MCF 10A (cell line): ENCODE measurements at places on chromosomes 16 and 17. TPM values are rescaled to one million over a fixed set of nuclear protein-coding genes. Genes with fewer than 3 reads are reported as not detected.

Gene SPATA22
- not detected in 2 replicates for total RNA-seq

DNA sequence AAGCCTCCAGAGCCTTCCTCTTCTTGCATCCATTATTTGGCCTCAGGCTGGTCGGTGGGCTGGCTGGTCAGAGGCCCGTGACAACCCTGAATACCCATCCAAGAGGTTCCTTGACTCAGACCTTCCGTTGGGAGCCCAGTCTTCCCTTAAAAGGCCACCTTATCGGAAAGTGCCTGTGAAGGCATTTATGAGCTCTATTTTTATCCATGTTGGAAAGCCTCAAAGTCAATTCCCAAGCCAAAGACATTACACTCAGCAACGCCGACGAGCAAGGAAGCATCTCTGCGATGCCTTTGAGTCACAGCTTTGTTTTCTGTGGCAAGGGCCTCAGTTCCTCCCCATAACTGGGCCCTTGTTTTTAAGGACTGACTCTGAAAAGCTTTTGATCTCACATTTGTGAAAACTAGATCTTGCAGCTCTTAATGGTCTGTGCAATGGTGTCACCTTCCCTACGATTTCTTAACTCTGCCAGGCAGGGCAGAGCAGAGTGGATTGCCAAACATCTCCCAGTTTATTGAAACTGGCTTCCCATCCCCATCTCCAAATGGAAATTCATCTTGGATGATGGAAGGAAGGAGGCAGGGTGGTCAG lies 13.3 kb upstream of the SPOP start:
- DNase-seq: no peak

Gene ACSM2A
- total RNA-seq: not detected in 2 replicates

- DNase-seq: no peak
Observed at GRCh38 chr16:50862818-50863643, 121.1 kb downstream of the CYLD start.

DNA sequence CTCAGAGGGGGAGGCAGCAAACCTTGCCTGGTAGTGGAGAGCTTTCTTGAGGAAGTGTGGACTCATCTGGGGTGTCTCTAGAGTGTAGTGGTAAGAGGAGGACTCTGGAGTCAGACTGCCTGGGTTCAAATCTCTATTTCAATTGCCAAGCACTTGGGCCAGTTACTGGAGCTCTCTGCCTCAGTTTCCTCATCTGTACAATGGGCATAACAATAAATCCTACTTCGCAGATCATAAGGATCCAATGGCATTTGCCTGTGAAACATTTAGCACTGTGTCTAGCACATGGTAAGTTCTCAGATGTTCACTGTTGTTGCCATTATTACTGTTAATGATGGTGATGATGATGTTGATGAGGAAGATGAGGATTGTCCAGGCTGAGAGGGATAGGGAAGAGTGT lies 23.6 kb upstream of the WFDC1 start:
- no peak for DNase-seq

GRCh38 chr17:51091635-51092034 lies 29.0 kb downstream of the SPAG9 start:
- no peak for DNase-seq

- peak; percentile 68 for DNase-seq
Observed at GRCh38 chr17:57747221-57748017, 2.3 kb upstream of the CCDC182 start.

Gene CNEP1R1
- total RNA-seq: 22.0 and 23.2 TPM in 2 replicates

DNA sequence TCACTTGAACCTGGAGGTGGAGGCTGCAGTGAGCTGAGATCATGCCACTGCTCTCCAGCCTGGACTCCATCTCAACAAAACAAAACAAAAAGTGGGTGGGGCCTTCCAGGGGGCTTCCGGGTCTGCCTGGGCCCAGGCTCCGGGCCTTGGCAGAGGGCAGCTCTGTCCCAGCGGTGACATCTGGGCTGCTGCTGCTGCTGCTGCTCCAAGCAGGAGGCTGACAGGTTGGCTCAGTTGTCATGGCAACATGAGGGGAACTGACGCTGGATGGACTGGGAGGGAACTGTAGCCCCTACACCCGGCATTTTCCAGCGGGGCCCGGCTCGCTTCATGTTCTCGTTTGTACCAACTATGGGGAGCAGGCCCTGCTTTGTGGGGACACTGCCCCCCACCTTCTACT lies 4.0 kb downstream of the BAIAP3 start:
- DNase-seq: no peak

DNA sequence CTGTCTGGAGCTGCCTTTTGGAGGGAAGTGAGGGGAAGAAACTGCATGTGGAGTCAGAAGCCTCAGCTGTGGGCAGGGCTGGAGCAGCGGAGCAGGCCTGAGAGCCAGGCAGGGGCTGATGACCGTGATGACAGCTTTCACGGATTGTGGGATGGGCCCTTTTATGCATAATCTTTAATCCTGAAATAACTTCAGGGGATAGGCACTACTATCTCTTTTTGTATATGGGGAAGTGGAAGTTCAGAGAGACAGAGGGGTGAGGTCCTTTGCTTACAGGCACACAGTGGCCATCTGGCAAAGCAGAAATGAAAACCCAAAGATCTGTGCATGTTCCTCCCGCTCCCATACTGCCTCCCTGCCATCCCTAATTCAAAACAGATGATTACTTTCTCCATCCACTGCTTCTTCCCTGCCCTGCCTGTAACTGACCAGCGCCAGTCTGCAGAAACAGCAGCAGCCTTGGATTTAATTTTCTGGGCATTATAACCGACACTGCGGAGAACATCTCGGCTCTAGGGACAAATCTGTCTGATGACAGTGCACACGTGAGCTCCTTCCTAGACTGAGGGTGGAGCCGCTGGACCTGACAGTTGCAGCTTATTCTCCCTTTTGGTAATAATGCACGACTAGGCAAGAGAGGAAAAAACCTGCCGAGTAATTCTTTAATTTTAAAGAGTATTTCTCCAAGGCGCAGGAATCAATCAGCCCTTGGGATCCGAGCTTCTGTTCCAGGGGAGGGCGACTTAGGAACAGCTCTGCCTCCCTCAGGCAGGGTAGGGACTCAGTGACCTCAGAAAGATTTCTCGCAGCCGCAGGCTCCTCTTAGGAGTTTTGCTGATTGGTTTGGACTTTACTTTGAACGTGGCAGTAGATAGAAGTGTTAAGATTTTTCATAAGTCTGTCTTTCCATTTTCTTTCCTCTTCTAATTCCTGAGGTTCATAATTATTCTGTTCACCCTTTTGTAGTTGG lies 95.4 kb downstream of the UTP18 start:
- DNase-seq: no peak

Gene WNK4
- 2.3 and 5.4 TPM in 2 replicates for total RNA-seq

Gene ZMYND15
- total RNA-seq: 1.3 and 1.8 TPM in 2 replicates

Gene HASPIN
- 3.7 and 6.4 TPM in 2 replicates for total RNA-seq

GRCh38 chr17:62611292-62611691 lies 16.2 kb upstream of the MRC2 start:
- DNase-seq: no peak

Gene CLEC18B
- 0.89 TPM in 1 of 2 replicates, not detected in the other for total RNA-seq

GRCh38 chr16:84916850-84917249 lies 94.5 kb downstream of the ZDHHC7 start:
- no peak for DNase-seq

Gene LRRC46
- total RNA-seq: 1.2 and 1.4 TPM in 2 replicates

- DNase-seq: peak; percentile 82
Observed at GRCh38 chr17:15185625-15185991, 79.5 kb downstream of the PMP22 start.

- DNase-seq: no peak
Observed at GRCh38 chr17:57445772-57446472, 189.6 kb downstream of the MSI2 start.

Gene FBXW10B
- total RNA-seq: 3.4 and 5.3 TPM in 2 replicates

DNA sequence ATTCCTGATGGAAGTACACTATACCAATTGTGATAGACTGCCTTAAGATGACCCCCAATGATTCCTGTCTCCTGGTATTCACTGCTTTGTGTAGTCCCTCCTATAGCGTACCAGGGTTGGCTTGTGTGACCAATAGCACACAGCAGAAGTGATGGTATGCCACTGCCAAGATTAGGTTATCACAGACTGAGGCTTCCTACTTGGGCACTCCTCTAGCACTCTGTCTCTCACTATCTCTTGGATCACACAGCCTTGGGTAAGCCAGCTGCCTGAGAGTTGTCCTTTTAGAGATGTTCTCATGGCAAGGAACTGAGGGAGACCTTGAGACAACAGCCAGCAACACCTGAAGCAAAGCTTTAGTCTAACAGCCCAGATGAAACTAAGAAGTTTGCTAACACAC lies 12.7 kb upstream of the AMFR start:
- no peak for DNase-seq

Gene SCGB1C2
- total RNA-seq: not detected in 2 replicates
